Hematopoietic multipotent progenitor cell (in vitro differentiated cells): ENCODE measurements at places on chromosomes 16 and 17.
A peak's percentile ranks its signal among the peaks of the same experiment; 100 is the strongest.

DNA sequence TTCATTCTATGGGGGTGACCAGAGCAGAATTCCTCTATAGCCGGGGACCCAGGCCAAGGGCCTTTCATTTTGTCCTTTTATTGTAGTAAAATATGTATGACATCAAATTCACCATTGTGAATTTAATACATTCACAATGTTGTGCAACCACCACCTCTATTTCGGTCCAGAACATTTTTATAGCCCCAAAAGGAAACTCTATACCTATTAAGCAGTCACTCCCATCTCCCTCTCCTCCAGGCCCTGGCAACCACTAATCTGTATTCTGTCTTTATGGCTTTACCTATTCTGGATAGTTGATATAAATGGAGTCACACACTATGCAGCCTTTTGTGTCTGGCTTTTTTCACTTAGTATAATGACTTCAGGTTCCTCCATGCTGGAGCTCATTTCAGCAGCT is 9.7 kb upstream of the TNS4 start:
- no peak for DNase-seq

- peak; percentile 83 for DNase-seq
These were observed 140.1 kb downstream of the CCDC182 start for GRCh38 chr17:57604771-57605674.

- DNase-seq, result no peak
These were observed 15.5 kb downstream of the AXIN2 start for GRCh38 chr17:65545705-65546523.

DNA sequence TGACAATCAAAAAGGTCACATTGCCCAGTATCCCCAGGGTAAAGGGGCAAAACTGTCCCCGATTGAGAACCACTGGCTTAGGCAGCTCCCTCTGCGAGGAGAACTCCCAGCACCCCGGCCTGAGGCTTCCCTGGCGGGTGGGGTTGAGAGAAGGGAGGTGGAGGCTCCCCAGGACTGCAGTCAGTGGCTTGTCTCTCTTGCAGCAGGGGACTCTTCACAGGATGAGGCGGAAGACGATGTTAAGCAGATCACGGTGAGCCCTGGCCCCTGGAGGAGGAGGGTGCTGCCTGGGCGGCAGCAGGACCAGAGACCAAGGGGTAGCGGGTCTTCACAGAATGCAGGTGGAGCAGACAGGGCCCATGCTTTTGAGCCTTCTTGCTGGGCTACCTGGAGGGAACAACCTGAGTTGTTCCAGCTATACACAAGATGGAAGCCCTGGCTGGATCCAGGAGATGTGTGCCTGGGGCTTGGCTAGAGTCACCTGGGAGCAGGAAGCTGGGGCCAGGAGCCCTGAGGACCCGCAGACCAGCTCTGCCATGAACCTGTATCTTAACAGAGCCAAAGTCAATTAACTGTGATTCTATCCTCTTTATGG is 16.8 kb downstream of the POLR3E start:
- no peak for DNase-seq

- DNase-seq, result no peak
These were observed 23.3 kb downstream of the ATP6V0D1 start for GRCh38 chr16:67457611-67458010.

DNA sequence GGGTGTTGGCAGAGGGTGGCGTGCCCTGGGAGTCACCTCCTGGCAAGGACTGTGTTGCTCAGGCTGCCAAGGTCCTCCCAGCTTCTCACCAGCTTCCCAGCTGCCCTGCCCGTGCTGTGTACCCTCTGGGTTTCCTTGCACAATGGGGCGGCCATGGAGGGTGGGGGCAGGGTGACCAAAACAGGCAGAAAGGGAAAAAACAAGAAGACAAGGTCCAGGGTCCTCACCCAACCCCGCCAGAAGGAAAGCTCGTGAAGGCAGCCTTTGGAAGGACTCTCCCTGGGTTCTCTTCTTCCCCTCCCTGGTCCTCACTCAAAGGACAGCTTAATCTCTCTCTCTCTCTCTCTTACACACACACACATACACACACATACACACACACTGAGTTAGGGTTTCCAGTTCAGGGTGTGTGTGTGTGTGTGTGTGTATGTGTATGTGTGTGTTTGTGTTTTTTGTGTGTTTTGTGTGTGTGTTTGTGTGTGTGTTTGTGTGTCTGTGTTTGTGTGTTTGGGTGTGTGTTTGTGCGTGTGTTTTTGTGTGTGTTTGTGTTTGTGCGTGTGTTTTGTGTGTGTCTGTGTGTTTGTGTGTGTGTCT is 2.0 kb downstream of the SLC13A5 start:
- DNase-seq, result no peak
